ENCODE measurements at places on chromosomes 7 and 10.

DNA sequence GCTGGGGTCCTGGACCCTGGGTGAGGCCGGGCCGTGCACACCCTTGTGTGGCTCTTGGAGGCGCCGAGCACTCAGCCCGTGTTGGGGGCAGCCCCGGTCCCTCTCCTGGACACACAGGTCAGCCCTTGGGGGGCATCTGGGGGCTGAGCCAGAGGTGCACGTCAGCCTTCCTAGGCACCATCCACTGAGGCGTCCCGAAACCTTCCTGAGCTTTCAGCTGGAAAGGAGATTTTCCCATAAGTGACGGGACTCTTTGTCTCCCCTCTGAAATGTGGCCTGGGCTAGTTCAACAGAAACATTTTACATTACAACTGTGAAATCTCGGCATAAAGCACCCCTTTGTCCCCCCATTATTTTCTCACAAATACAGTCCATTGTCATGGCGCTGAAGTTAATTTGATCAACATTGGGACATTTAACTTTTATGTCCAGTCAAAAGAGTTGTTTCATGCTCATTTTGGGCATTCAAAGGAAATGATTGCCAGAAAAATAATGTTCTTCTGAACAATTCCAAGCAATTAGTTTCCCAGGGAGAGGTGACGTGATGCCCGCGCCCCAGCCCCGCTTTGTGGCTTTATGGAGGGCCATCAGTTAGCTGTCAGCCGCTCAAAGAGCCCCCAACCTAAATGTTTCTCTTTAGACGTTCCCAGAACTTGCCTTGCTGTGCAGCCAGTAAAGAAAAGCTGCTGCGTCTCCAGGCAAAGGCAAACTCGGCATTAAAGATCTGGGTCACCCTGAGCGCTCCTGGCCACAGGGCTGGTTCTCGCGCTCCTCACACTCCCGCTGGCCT is 70.8 kb downstream of the NKX6-2 start:
- DNase-seq = no peak

- no peak for DNase-seq
These were observed 105.7 kb upstream of the INSIG1 start for GRCh38 chr7:155191901-155192478.

DNA sequence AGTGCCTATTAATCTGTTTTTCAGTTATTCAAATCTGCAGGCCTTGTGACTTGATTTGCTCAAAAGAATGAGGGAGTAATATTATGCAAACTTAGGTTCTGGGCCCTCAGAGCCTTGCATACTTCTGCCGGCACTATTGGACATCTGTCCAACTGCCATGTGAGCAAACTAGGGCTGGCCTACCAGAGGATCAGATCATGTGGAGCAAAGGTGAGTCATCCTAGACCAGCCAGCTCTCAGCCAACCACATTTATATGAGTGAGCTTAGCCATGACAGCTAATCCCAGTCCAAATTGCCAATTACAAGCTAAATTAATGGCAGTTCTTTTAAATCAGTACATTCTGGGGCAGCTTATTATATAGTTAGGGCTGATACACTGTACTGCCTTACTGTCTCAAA is 69.6 kb downstream of the SDHAF3 start:
- no peak for DNase-seq

- DNase-seq = no peak
These were observed 4.4 kb upstream of the ITGB8 start for GRCh38 chr7:20326342-20326741.

DNA sequence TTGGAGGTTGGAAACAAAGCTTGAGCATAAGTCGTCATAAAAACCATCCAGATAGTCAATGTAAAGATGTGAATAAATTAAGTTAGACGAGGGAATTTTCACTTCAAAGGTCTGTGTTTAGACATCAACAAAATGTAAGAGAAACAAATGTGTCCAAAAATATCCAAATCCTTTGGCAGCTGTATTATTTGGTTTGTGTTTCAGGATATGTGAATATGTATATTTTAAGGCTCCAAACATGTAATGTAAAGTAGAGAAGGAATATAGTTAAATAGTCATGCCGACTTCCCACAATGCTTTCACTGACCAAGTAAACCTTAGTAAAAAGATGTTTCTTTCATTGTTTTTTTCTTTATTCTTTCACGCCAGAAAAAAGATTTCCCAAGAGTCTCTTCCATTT is 604.9 kb upstream of the NRP1 start:
- DNase-seq = no peak

DNA sequence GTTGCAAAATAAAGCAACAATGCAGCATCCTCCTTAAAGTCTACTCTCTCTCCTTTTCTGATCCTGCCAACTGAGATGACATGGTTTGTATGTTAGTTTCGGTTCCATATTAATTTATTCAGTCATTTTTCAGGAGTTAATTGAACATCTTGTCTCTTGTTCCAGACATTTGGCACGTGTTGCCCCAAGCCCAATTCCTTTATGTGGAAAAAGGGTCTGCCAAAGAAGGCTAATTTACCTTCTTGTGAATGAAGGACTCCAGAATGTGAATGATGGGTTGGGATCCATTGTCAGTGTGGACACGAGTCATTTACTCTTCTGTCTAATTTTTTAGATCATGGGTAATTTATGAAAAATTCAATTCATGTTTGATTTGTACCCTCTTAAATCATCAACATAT is 350.9 kb upstream of the LRGUK start:
- DNase-seq = no peak

GRCh38 chr7:101255796-101256195 is 10.9 kb upstream of the FIS1 start:
- DNase-seq = no peak

DNA sequence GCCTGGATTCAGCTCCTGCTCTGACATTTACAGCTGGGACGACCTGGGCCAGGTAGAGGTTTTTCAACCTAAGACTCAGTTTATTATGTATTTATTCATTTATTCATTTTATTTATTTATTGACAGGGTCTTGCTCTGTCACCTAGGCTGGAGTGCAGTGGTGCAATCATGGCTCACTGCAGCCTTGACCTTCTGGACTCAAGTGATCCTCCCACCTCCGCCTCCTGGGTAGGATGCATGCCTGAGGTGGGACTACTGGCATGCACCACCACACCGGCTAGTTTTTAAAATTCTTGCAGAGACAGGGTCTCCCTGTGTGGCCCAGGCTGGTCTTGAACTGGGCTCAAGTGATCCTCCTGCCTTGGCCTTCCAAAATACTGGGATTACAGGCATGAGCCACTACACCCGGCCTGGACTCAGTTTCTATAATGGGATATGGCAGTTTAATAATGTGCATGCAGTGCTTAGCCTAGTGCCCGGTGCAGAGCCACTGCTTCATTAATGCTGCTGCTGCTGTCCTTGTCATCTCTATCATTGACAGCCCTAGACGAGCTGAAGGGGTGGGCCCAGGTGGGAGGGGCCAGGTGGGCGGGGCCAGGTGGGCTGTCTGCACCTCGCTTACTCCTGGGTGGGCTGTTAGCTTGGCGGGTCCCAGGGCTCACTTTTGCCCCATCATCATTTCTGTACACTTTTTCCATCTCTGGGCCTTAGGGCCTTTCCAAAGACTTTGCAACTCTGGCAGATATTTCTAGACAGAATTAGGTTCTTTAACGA is 92.6 kb downstream of the LHPP start:
- DNase-seq = no peak

- DNase-seq = no peak
These were observed 18.3 kb upstream of the ELN start for GRCh38 chr7:74009719-74010118.

GRCh38 chr10:43218206-43218950 is 48.5 kb downstream of the RASGEF1A start:
- DNase-seq = no peak

DNA sequence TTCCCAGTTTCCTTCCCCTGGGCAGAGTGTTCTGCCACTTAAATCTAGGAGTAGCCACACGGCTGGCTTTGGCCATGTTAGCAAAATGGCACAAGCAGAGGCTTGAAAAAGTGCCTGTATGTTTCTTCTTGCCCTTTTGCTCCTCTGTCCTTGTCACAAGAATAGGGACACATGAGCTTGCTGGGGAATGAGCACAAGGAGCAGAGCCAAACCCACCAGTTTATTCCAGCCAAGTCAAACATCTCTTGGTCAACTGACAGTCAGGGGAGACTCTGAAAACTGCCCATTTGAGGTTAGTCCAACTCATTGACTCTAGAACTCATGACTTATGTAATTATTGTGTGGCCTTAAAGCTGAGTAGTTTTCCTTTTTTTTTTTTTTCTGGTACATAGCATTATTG is 739.7 kb upstream of the FZD8 start:
- no peak for DNase-seq
